Activated CD4-positive, alpha-beta T cell treated with anti-CD3 and anti-CD28 coated beads, Interleukin-2, amount 10 ng/mL, durations not matched to agents 7 days and 5 days (primary cell): ENCODE measurements at places on chromosomes 6 and 20. TPM values are rescaled to one million over a fixed set of nuclear protein-coding genes. Genes with fewer than 3 reads are reported as not detected.

HTR1E gene
- total RNA-seq, result not detected

MKKS gene
- 9.4 TPM for total RNA-seq

GSTA3 gene
- not detected for total RNA-seq

APOBEC2 gene
- not detected for total RNA-seq

SLC24A3 gene
- total RNA-seq, result not detected

SPAG4 gene
- total RNA-seq, result 1.7 TPM

DYNLT2 gene
- total RNA-seq, result 2.2 TPM

NKAIN4 gene
- not detected for total RNA-seq

ELOVL4 gene
- 0.79 TPM for total RNA-seq

RIPPLY2 gene
- not detected for total RNA-seq

PRND gene
- total RNA-seq, result not detected

ZGPAT gene
- total RNA-seq, result 43.3 TPM

ZBTB24 gene
- total RNA-seq, result 17.6 TPM
